Stimulated activated CD4-positive, alpha-beta T cell treated with anti-CD3 and anti-CD28 coated beads, Interleukin-4, amount 100 ng/mL, for 24 hours (primary cell): ENCODE measurements at places on chromosomes 3 and 15.

GRCh38 chr3:65348398-65348995, 660.7 kb upstream of the ADAMTS9 start:
- DNase-seq, result no peak

DNA sequence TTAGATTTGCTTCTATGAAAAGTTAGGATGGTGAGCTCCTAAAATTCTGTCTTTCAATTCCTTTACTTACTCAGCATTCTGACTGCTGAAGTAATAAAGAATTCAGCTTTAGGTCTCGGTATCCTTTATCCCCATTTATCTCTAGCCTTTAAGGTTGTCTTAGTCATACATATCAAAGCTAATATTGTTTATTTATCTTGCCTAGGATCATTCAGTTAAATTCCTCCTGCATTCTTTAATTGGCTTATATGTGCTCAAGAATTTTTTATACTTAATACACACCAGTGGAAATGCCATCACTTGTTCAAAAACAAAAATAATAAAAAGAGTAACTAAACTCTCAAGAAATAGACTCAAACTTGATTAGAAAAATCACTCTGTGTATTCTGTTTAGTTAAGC, 507.0 kb downstream of the ZPLD1 start:
- DNase-seq, result no peak

DNA sequence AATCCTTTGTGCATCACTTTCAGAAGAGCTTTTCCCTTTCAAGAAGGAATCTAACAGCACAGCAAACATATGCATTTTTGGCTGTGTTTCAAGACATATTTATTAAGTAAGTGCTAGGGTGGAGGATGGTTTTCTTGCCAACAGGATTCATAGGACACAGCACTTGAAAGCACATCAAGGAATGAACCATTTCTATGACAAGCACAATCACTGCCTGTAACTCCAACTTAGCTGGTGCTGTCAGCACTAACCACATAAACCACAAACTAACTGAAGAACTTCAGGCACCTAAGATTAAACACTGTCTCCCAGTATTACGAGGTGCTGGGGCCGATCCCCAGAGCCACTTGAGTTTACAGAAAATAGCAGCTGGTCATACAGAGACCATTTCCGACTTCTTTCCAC, 35.4 kb upstream of the SPRED1 start:
- no peak for DNase-seq

- no peak for DNase-seq
Measured at GRCh38 chr3:80297720-80298119, 529.9 kb upstream of the ROBO1 start.

GRCh38 chr3:196321162-196321561, 3.1 kb upstream of the DYNLT2B start:
- DNase-seq, result no peak

DNA sequence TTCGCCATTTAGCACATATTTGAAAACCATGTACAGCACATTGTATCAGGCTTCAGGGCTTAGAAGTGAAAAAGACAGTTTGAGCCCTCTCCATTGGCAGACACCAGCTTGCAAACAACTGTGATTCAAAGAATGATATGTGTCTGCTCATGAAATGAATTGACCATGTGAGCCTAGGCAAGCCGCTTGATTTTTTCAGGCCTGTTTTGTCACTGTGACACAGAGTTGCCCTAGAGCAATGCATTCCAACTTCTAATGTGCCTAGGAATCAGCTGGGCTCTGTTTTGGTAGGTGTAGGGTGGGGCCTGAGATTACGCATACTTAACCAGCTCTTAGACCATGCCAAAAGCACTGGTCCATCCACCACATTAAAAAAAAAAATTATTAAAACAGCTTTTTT, 53.0 kb downstream of the ATP2C1 start:
- DNase-seq, result no peak

DNA sequence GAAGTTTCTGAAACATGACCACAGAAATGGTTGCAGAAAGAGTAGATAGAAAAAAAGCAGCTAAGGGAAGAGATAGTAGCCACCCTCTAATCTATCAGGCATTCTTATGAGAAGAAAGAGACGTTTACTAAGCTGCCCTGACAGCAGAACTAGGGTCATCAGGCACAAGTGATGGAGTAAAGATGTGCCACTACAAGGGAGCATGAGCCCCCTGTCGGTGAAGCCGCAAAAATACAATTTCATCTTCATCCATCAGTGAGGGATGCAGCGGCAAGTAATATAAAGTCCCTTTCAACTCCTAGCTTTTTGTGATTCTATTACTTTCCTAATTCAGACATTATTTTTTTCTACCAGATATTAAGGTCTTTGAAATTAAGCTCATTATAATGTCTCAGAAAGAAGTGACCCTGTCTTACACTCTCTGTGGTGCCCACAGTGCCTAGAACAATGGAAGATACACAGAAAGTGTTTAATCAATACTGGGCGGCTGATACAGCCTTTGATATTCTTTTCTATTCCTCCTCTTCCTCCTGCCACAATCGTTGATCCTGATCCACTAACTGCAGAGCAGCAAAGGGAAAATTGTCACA, 651.6 kb downstream of the NTRK3 start:
- peak; percentile 9 for DNase-seq

DNA sequence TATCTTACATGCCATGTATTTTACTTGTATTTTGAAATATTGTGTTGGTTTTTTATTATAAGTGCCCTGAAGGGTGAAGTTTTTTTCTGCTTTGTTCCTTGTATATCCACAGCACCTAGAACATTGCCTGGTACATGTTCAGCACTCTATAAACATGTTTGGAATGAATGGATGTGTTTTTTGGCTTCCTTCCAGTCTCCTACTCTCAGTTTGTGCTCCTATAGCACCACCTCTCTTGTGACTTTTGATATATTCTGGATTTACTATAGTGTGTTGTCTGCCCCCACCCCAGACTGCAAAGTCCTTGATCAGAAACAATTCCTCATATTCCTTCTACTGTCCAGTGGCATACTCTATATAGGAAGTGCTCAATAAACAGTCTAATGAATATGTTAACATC, 60.6 kb downstream of the PLCL2 start:
- DNase-seq, result no peak
